NK-92 treated with Interleukin-12 subunit alpha and Interleukin-12 subunit beta, amount 100 ng/mL, for 24 hours (cell line): ENCODE measurements at places on chromosomes 4 and X.

DNA sequence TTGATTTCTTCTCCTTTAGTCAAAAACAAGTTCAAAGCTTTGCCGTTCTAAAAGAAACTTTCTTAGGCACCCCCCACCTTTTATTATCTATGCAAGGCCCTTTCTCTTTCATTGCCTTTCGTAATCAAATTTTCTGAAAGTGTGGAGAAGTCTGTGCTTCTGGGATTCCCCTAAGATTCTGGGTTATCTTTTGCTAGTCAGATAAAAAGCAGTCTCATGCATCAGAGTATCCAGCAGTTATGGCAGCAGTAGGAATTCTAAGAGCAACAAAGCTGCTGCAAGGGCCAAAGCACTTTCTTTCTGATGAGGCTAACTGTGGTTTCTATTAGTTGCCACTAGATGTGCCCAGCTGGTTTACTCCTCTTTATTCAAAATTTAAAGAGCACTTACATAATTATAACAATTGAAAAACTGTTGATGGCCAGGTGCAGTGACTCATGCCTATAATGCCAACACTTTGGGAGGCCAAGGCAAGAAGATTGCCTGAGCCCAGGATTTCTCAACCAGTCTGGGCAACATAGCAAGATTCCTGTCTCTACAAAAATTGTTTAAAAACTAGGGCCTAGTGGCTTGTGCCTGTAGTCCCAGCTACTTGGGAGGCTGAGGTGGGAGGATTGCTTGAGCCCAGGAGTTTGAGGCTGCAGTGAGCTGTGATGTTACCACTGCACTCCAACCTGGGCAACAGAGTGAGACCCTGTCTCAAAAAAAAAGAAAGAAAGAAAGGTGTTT is 296.2 kb downstream of the PAPSS1 start:
- DNase-seq = no peak

- no peak for DNase-seq
Measured at GRCh38 chr4:174930895-174931294, 12.7 kb downstream of the ADAM29 start.

GRCh38 chr4:116328261-116328860 is 757.0 kb downstream of the TRAM1L1 start:
- no peak for DNase-seq

GRCh38 chr4:29708473-29708872 is 1011.7 kb upstream of the PCDH7 start:
- DNase-seq = no peak

DNA sequence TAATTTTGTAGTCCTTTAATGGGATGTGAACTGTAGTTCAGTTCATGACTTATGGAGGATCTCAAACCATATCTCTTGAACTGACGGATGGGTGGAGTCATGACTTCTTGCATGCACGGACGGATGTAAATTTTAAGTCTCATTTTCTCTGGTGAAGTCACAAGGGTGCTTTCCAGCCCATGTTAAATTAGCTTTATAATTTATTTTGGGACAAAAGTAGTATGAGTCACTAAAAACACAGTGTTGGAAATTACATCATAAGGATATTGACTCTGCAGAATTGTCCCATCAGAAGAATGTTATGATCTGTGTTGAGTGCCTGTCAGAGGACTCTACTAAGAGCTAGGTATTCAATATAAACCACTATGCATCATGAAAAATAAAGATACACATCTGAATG is 6.8 kb upstream of the PAGE5 start:
- no peak for DNase-seq

DNA sequence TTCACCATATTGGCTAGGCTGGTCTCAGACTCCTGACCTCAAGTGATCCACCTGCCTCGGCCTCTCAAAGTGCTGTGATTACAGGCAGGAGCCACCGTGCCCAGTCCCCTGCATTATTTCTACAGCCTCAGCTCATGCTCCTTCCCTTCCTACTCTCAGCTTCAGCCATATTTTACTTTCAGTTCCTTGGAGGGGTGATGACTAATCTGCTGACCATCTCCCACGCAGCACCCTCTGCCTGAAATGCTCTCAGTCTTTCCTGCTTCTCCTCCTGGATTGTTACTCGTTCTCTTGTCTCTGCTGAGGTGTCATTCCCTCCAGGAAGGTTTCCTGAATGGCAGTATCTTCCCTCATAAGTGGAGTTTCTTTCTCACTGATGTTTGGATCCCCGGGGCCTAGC is 63.3 kb downstream of the MOSPD2 start:
- no peak for DNase-seq

- DNase-seq = no peak
Measured at GRCh38 chrX:133294126-133294525, 76.0 kb upstream of the TFDP3 start.

DNA sequence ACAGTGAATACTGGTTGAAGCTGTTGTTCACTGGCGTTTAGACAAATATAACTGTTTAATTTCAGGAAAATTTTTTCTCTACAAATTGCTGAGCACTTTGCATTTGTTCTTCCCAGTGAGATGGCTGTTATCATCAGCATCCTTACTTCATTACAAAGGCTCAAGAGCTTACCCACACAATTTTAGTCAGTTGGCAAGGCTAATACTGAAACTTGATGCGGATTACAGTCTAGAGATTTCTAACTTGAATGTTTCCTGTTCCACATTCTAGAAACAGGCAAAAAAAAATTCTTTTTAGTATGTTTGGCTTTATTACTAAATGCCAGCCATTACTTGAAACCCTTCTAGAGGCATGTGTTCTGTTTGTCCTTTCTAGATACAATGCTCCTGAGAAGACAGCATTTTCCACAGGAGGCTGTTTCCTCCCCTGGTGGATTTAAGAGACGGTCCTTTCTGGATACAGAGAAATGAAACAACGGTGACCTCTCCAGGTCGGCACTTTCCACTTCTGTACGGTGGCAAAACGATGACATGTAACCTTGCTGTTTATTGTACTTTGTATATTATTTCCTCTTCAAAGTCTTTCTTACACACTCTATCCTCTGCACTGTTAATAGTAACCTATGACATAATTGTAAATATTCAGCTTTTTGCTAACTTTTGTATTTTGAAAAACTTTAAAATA is 80.9 kb downstream of the RFC1 start:
- DNase-seq = no peak

DNA sequence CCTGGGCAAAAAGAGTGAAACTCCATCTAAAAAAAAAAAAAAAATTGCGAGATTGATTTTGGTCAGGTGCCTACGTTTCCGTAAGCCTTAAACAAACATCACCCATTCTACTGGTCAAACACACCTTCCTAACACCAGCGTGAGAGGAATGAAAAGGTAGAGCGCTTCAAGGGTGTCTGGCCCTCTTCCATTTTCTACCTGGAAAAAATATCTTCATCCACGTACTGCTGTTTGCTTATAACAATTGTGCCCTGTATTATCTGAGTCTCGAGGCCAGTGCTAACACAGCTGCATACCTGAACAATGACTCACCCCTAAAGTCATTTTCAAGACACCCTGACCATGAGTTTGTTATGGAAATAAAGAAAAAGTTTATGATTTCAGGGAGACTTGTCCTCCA is 13.9 kb downstream of the TMSB4X start:
- no peak for DNase-seq
